ENCODE measurements at places on chromosomes 7 and 10. TPM values are rescaled to one million over a fixed set of nuclear protein-coding genes. Genes with fewer than 3 reads are reported as not detected.

- no peak for DNase-seq
Observed at GRCh38 chr10:132316133-132316532, 8.4 kb upstream of the STK32C start.

DNA sequence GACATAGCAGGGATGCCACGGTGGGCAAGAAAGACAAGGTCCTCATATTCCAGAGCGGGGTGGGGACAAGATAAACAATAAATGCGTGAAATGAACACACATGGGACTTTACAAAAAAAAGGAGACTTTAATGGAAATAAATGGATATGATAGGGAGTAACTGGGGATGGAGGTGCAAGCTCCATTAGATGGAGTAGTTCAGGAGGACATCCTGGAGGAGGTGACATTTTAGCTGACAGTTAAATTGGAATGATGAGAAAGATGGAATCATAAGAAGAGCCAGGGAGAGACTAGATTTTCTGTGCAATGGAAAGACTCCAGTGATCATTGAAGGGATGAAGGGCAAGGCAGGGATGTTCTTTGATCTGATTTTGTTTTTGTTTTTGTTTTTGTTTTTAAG lies 83.6 kb upstream of the MYL10 start:
- DNase-seq = no peak

GRCh38 chr10:70552586-70552985 lies 50.0 kb downstream of the PRF1 start:
- DNase-seq = no peak

- no peak for DNase-seq
Observed at GRCh38 chr10:131499566-131499965, 188.0 kb upstream of the TCERG1L start.

DNA sequence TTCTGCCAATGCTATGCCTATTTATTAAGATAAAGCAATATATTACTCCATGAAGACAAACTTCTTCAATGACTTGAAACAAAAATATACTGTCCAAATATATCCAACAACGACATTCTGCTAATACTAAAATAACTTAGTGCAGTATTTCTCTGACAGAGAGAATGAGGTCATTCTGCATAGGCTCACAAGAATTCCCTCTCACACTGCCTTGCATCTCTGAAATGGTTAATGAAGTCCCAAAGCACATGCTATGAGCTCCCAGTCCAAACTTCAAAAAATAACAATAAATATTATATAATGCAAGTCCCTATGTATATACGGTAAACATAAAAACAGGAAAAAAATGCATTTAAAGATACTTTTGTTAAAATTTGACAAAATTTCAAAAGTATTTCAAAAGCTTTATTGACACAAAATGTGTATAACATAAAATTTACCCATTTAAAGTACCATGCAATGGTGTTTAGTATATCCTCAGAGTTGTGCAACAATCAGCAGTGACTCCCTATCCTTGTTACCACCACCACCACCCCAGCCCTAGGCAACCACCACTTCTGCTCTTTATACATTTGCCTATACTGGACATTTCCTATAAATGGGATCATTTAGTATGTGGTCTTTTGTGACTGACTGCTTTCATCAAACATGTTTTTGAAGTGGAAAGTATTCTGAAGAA lies 27.6 kb downstream of the CHCHD3 start:
- DNase-seq = no peak

DNA sequence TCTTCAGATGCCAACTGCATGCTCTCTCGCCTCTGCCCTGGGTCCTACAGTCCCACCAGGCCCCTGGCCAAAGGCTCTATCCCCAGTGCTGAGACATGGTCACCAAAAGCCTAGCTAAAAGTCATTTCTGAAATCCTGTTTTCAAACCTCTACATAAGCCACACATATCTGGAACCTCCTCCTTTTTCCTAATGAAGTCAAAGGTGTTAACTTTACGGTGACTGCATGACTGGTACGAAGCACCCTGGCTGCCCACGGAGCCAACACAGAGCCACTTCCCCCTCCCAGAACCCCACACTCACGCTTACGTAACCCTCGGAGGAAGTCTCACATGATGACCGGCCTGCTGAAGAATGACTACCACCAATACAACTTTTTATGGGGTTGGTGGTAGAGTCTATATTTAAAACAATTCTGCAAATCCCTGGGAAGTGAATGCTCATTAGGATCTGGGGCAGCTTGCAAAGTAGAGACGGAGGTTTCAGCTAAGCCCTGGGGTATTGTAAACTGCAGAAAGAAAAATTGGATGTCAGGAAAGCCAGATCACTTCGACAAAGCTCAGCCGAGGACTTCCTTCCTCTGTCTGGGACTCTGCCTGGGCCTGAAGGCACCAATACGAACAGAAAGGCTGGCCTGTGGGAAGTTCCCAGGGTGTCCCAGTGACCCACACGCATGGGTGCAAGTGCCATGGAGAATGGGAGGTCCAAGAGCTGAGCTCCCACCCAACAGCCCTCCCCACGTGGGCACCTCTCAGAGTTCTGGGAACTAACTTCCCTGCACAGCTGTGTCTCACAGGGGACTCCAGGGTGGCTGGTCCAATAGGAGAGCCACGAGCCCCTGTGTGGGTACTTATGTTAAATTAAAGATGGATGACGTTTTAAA lies 50.7 kb downstream of the PDGFA start:
- no peak for DNase-seq

- DNase-seq = no peak
Observed at GRCh38 chr10:114492351-114493037, 88.2 kb upstream of the AFAP1L2 start.

GRCh38 chr10:79260811-79261740 lies 86.2 kb upstream of the PPIF start:
- no peak for DNase-seq

- no peak for DNase-seq
Observed at GRCh38 chr7:150396851-150397260, 17.7 kb downstream of the ZNF775 start.

DNA sequence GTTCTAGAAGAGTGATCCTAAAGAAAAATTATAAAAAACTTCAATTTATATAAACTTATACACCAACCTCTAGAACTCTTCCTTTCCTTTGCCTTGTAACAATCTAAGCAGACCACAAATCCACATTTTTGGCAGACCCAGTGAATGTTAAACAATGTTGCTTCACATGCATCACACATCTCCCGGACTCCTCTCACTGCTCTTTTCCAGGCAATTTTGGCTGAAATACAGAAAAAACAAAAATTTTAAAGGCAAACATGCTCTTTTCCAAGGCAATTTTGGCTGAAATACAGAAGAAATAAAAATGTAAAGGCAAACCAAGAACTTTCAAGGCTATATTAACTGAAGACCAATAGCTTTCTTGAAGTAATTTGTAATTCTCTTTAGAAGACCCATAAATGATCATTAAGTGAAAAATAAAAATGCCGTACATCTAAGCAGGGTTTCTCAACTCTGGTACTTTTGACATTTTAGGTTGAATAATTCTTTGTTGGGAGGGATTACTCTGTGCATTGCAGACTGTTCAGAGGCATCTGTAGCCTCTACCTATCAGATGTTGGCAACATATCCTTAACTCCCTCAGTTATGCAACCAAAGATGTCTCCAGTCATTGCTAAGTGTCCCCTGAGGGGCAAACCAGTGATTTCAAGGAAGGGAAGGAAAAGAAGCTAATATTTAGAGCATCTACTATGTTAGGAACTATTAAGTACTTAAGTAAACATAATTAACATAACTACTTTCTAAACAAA lies 64.4 kb downstream of the NRBF2 start:
- DNase-seq = peak; percentile 21

GRCh38 chr7:2605608-2606538 lies 25.9 kb upstream of the TTYH3 start:
- no peak for DNase-seq

GRCh38 chr7:148672041-148672440 lies 26.7 kb upstream of the CUL1 start:
- no peak for DNase-seq

DNA sequence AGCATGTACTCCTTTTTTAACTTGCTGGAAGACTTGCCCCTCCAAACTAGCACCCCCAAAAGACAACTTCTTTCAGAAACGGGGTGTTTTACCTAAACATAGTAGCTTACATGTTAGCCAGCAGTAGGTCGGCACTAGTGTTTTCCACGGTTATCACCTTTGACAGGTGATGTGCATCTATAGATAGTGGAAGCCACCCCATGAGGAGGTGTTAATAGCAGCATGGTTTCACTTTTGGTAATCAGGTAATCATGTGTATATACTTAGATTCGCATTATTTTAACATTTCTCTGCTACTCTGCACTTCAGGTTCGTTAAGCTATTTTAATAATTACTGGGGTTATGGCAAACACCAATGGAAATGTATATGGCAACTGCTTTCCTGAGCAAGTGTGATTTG lies 17.6 kb downstream of the SRI start:
- no peak for DNase-seq

- DNase-seq = peak; percentile 56
Observed at GRCh38 chr10:79129361-79129997, 60.7 kb downstream of the ZMIZ1 start.

GRCh38 chr7:45185028-45185863 lies 27.7 kb downstream of the RAMP3 start:
- DNase-seq = no peak

GRCh38 chr7:30813466-30813865 lies 42.2 kb downstream of the MINDY4 start:
- DNase-seq = no peak

- DNase-seq = no peak
Observed at GRCh38 chr10:78404296-78404695, 370.6 kb downstream of the RPS24 start.

GRCh38 chr7:75969704-75970498 lies 24.5 kb downstream of the TMEM120A start:
- no peak for DNase-seq

DNA sequence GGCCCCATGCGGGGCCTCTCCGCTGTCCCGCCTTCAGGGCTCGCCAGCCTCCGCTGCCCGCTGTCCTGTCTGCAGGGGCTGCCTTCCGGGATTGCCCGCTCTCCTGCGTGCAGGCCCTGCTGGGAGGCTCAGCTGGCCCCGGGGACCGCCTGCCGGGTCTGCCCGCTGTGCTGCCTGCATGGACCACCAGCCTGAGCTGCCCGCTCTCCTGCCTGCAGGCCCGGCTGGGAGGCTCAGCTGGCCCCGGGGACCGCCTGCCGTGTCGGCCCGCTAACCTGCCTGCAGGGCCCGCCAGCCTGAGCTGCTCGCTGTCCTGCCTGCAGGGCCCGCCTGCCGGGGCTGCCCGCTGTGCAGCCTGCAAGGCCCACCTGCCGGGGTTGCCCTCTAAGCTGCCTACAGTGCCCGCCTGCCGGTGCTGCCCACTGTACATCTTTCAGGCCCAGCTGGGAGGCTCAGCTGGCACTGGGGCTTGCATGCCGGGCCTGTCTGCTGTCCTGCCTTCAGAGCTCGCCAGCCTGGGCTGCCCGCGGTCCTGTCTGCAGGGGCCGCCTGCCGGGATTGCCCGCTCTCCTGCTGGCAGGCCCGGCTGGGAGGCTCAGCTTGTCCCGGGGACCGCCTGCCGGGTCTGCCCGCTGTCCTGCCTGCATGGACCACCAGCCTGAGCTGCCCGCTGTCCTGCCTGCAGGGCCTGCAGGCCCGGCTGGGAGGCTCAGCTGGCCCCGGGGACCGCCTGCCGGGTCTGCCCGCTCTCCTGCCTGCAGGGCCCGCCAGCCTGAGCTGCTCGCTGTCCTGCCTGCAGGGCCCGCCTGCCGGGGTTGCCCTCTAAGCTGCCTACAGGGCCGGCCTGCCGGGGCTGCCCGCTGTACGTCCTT lies 165.1 kb downstream of the GLRX3 start:
- peak; percentile 82 for DNase-seq

GRCh38 chr7:31796375-31796774 lies 109.4 kb downstream of the PPP1R17 start:
- DNase-seq = no peak

DNA sequence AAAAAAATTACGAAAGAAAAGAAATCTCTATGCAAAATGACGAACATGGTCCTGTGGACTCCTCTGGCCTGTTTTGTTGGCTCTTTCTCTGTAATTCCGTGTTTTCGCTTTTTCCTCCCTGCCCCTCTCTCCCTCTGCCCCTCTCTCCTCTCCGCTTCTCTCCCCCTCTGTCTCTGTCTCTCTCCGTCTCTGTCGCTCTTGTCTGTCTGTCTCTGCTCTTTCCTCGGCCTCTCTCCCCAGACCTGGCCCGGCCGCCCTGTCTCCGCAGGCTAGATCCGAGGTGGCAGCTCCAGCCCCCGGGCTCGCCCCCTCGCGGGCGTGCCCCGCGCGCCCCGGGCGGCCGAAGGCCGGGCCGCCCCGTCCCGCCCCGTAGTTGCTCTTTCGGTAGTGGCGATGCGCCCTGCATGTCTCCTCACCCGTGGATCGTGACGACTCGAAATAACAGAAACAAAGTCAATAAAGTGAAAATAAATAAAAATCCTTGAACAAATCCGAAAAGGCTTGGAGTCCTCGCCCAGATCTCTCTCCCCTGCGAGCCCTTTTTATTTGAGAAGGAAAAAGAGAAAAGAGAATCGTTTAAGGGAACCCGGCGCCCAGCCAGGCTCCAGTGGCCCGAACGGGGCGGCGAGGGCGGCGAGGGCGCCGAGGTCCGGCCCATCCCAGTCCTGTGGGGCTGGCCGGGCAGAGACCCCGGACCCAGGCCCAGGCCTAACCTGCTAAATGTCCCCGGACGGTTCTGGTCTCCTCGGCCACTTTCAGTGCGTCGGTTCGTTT lies 83.5 kb upstream of the SLF2 start:
- no peak for DNase-seq

DNA sequence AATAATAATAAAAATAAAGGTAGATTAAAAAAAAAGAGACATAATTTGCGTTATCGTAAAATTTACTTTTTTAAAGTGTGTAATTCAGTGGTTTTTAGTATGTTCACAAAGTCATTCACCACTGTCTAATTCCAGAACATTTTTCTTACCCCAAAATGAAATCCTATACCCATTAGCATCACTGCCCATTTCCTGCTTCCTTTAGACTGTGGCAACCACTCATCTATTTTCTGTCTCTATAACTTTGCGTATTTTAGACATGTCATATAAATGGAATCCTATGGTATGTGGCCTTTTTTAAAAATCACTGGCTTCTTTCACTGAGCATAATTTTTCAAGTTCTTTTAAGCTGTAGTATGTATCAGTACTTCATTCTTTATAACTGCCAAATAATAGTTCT lies 53.6 kb downstream of the KAT6B start:
- DNase-seq = no peak

- no peak for DNase-seq
Observed at GRCh38 chr7:34247468-34247867, 342.1 kb downstream of the BMPER start.

DNA sequence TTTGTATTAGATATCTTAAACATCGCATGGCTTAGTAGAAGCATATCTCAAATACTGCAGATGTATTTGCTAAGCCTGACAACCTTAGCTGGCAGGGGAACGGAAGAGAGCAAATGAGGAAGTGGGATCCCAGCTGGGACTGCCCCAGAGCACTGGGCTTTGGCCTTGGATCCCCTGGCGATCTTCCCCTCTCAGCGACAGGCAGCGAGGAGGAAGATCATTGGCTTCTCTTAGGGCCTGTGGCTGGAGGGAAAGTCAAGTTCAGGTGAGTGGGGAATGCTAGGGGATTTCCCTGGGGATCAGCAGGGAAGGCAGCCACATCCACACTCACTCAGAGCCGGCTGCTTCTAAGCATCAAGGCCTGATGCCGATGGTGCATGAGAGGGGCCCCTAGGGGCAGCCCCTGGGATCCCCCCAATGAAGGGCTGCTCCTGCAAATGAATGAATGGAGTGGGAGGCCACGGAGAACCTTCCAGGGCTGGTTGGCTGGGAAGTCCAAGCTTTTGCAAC lies 42.0 kb downstream of the LYZL2 start:
- no peak for DNase-seq

LDB3 gene
- total RNA-seq = not detected

CDC14C gene
- not detected for total RNA-seq

NPY gene
- not detected for total RNA-seq

ATOH7 gene
- total RNA-seq = not detected

LRIT1 gene
- total RNA-seq = not detected

INHBA gene
- 0.07 TPM for total RNA-seq

CHAT gene
- total RNA-seq = not detected

FAM25G gene
- total RNA-seq = not detected

TMEM178B gene
- total RNA-seq = not detected

KCNIP2 gene
- total RNA-seq = not detected

All from MG63 (cell line).